ENCODE measurements at places on chromosomes 7 and 10.
A peak's percentile ranks its signal among the peaks of the same experiment; 100 is the strongest.

DNA sequence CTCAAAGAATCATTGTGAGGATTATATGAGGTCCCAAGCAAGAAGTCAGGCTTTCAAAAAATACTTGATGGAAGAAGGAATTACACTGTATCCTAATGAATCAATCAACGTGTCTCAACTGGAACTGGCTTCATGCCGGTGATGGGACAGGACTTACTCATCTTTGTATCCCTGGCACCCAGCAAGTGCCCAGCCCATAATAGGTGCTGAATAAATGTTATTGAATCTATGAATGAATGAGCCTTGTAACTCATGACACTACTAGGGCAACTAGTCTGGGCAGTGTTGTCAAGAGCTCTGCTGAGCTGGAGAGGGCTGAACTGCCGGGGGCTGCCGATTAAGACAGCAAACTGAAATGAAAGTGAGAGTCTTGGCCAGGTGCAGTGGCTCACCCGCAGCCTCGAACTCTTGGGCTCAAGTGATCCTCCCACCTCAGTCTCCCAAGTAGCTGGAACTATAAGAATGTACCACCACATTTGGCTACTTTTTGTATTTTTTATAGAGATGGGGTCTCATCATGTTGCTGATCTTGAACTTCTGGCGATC lies 87.2 kb upstream of the KIF5B start:
- no peak for DNase-seq

DNA sequence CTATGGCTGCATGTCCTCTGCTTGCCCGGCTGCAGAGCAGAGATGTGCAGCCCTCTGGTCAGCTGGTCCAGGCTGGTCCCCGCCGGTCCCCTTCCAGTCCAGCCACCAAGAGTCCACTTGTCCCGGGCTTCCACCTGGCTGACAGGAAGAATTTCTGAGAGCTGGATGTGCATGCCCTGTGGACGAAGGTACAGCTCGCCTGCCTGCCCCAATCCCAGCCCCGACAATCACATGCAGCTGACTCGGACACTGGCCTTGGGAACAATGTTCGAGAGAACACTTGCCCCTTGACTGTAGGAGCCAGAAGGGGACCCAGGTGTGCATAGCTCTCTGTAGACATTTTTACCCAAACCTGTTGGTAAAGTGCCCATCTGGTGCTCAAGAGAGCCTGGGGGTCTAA lies 11.8 kb downstream of the AVPI1 start:
- DNase-seq = no peak

GRCh38 chr7:155487509-155488482 lies 29.9 kb downstream of the EN2 start:
- no peak for DNase-seq

GRCh38 chr7:55060636-55061022 lies 41.8 kb downstream of the EGFR start:
- DNase-seq = no peak

- no peak for DNase-seq
These were observed 127.8 kb downstream of the TMEM26 start for GRCh38 chr10:61325223-61325960.

- no peak for DNase-seq
These were observed 1257.4 kb downstream of the GATA3 start for GRCh38 chr10:9311702-9312499.

GRCh38 chr7:80918909-80919721 lies at the start of gene SEMA3C:
Gene SEMA3C, minus strand, starts transcription at chr7:80919051. Its CDS starts 2,270 bp downstream, at chr7:80916781.
- DNase-seq = no peak

DNA sequence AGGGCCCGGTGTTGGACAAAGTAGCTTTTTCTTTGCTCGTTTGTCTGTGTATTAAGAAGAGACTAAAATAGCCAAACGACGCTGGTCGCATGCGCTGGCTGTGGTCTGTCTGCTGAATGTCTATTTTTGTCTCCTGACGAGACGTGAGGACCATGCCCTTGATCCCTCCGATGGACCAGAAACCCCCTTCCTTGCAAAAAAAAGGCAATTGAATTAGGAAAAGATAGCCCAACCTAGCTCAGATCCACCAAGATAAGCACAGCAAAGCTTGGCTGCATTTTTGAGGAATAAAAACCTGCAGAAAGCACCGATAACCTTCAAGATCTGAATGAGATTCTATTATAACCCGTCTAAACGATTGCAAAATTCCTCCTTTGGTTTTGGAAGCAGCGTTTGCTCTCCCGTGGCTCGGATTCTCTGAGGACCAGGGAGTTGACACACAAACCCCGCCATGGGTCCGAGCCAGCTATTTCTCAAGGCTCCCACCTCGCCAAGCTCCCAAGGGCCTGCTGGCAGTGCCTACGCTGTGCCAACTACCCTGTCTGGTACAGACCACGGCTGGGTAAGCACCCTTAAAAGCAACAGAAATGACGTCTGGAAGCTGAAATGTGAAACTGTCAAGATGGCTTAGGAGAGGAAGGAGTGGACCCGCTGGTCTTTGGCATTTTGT lies 17.7 kb upstream of the TTYH3 start:
- DNase-seq = no peak

GRCh38 chr10:88243836-88244730 lies 339.0 kb downstream of the RNLS start:
- DNase-seq = no peak

DNA sequence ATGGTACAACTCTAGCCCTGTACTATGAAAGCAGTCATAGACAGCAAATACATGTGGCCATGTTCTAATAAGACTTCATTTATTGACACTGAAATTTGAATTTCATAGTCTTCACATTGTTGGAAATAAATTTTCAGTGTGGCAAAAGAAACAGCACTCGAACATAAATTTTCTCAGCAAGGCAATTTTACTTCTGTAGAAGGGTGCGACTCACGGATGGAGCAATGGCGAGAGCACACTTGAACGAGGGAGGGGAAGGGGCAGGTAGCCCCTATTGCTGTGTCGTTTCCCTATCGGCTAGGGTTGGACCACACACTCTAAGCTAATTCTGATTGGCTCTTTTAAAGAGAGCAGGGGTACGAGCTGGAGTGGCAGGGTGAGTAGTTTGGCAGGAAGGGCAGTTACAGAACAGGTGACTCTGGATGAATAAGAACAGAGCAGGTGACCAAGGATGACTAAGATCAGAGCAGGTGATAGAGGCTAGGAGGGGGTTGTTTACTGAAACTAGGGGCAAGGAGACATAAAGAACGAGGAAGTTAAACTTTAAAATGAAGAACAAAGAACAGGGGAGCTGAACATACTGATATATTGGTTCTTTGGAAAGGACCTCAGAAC lies 52.0 kb downstream of the LRRC4 start:
- no peak for DNase-seq

DNA sequence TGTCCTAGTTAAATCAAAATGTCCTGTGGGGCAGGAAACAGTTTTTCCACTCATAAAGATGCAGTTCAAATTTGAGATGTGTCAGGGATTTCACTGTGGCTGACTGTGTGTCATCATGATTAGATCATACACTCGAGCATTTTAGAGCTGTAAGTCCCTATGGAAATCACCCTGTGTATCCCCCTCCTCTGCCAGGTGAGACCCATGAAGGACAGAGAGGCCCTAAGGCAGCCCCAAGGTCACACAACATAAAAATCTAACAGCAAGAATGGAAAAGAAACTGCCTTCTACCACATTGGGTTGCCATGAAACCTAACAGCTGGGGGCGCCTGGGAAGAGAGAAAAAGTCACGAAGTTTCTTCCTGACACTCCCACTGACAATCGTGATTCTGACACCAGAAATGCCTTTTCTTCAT lies 135.8 kb downstream of the KCNMA1 start:
- peak; percentile 53 for DNase-seq

DNA sequence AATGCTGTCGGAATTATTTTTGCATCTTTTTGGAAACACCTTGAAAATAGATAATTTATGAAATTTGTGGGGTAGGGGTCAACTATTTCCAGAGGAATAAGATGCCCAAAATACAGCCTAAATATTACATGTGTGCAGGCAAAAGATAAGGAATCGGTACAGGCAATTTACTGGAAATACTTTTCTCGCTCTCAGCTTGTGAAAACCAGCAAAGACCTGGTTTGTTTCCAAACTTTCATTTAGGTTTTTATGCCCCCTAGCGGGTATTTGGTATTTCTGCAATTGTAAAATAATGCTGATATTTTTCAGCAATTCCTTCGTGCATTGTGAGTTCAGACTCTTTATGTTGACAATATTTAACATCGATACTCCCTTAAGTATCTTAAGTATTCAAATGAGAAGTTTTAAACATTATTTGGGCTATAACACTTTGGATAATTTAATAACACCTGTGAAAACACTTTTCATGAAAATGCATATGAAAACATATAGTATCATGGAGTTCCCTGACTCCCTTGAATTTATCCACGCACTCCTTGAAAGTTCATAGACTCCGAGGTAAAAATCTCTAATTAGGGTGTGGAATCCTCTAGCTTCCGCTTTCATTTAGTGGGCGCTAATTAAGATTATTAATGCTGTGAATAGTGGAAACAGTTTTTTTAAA lies 132.4 kb downstream of the TSPAN12 start:
- DNase-seq = peak; percentile 49

DNA sequence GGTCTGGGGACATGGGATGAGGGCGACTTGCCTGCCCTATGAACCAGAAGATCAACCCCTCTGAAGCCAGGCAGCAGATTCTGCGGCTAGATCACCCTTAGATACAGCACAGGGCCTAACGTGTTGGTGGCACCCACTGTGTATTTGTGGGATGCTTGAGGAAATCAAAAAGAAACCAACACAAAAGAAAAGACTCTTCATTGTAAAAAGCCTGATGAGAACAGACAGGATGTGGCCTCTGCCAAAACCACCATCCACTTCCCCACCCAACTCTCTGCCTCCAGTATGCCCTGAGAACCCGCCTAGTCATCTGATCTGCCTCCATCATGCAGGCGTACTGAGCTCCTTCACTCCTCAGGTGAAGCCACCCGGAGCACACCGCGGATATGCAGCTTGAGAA lies 97.2 kb upstream of the INSYN2A start:
- no peak for DNase-seq

- peak; percentile 46 for DNase-seq
These were observed 17.1 kb downstream of the ST7 start for GRCh38 chr7:116970238-116970910.

DNA sequence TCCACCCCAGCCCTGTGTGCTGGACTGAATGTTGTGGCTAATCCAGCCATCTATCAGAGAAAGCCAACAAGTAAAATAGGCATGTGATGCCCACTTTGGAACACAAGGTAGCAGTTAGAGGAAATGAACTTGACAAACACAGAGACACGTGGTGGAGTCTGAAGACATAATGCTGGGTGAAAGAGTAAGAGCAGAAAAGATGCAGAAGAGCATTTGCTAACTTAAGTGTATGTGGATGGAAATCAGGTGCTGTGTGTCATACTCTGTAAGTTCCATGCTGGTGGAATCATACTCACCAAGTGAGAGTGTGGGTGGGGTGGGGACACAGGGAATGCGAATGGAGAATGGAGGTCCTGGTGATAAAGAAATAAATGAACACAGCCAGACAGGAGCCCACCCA lies 22.8 kb downstream of the WDFY4 start:
- no peak for DNase-seq

GRCh38 chr7:12643001-12643643 lies 44.3 kb upstream of the ARL4A start:
- no peak for DNase-seq

DNA sequence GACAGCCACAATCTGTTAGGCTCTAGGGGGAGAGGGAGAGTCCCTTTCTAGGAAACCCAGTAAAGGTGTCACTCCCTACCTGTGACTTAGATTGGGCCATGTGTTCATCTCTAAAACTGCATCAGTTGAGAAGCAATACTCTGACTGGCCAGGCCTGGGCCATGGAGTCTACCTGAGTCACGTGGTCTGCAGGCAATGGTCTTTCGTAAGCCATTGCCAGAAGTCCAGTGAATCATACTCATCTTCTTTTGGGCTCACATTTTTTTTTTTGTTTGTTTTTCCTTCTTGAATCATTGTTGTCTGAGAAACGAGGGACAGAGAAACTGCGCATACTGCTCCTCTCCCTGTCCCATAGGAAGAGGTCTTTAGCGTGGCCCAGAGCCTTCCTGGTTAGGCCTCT lies 215.6 kb downstream of the CCSER2 start:
- no peak for DNase-seq

GRCh38 chr10:79142064-79142491 lies 73.3 kb downstream of the ZMIZ1 start:
- no peak for DNase-seq

DNA sequence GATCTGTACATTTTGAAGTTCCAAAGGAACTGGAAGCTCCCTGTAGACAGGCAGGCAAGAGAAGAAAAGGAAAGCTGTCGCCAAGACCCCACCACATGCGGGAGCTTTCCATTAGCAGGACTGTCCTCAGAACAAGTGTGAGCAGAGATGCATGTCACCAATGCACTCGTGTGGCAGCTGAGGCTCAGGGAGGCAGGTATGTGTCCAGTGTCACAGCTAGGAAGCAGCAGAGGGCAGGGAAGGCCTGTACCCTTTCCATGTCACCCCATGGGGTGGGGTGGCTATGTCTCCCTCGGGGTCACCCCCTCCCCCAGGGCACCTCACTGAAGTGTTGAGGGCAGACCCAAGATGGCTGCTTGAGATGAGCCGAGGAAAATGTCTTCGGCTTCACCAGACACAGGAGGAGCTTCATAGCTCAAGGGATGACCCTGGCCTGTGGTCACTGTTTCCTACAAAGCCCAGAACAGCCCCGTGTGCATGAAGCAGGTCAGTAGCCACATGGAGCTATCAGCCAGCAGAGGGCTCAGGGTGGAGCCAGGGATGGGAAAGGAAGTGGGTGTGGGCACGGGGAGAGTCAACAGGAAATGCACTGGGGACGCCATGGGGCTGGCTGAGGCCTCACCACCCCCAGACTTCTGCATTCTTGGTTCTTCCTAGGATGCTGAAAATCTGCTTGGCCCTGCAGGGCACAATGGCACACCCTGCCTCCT lies 96.6 kb downstream of the FAM53B start:
- DNase-seq = peak; percentile 86

DNA sequence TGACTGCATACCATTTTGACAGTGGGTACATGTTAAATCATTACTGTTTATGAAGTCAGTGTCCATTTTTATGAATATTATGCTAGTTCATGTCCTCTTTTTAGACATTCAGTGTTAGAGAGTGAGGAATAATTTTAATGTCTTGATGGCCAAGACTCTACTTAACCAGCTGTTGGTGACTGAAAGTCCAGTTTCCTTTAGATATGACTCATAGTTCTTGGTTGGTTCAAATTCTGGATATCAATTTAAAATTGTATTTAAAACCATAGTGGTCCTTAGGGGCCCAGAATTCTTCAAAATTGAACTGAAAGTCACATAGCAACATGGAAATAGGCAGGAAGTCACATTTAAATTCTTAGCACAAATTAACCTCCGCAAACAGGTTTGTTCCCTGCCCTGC lies 196.5 kb upstream of the PRPS1L1 start:
- no peak for DNase-seq

- no peak for DNase-seq
These were observed 222.9 kb upstream of the MKLN1 start for GRCh38 chr7:131104596-131105293.

Data from GM12865 (cell line).